Activated CD4-positive, alpha-beta T cell treated with anti-CD3 and anti-CD28 coated beads, Interleukin-2, amount 50 U/mL, for 48 hours (primary cell): ENCODE measurements at places on chromosomes 5 and 9.

GRCh38 chr5:77306531-77306930, 96.1 kb downstream of the PDE8B start:
- no peak for DNase-seq

- DNase-seq, result peak; percentile 72
These were observed 1.1 kb downstream of the KIF2A start for GRCh38 chr5:62306896-62307689.

DNA sequence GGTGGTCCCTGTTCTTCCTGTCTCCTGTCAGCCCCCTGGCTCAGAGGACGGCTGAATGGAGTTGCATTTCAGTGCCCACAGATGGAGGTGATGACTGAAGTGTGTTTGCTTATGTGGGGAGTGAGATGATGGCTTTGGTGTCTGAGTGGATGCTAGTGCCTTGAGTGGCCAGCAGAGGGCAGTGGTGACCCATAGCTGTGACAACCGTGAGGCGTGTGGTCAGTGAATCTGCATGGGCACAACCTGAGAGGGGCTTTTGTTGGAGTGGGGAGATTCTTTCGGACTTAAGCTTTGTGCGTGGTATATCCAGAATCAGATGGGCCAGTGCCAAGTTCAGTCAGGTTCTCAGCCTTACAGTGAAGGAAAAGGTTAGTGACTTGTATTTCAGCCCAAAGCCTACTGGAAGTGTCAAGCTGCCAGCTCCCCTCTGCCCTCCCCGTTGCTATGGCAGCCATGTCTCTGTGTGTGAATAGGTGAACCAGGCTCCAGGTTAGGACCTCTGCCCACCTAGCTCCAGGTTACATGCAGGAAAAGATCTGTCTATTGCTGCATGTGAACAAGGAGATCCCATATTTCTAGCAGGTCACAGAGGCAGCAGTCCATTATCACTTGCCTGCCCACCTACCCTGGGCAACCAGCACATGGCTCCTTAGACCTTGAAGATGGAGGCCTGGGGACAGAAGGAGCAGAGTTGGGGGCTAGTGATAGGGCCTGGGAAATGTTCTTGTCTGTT, 14.7 kb upstream of the CXXC5 start:
- DNase-seq, result peak; percentile 68

GRCh38 chr5:176810687-176811501, 535 bp downstream of the UNC5A start:
- DNase-seq, result no peak

DNA sequence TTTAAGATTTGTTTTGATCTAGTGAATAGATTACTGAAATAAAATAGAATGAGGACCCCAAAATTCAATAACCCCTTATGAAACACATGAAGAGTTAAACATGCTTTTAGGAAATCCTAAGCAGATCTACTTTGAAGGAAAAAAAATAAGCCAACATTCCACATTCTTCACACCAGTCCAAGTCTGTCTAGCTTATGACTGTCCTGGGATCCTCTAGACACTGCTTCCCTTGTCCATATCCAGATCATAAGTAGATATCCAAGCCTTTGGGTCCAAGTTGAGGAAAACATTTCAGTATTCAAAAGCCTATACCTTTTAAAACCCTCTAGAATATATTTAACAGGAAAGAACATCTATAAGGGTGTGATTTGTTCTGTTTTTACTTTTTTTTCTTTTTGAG, 58.8 kb upstream of the MINAR2 start:
- no peak for DNase-seq

- no peak for DNase-seq
These were observed 5.5 kb downstream of the PAX5 start for GRCh38 chr9:37028420-37029031.

DNA sequence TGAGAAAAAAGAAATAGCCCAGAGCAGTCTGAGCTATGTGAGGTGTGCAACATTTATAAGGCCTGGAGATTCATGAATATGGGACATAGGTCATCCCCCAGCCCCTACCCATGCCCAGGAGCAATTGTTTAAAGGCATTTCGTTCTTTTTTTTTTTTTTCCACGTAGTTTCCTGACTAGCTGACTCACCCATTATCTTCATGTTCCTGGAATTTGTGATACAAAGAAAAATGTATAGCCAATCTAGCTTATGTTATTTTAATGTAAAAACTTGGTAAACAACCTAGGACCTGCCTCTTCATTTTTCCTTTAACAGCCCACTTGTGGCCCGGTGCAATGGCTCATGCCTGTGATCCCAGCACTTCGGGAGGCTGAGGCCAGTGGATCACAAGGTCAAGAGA, 81.3 kb downstream of the OSTF1 start:
- no peak for DNase-seq

GRCh38 chr9:123324767-123325183, 31.2 kb upstream of the CRB2 start:
- DNase-seq, result no peak

GRCh38 chr5:124524552-124525232, 221.7 kb downstream of the ZNF608 start:
- DNase-seq, result no peak

GRCh38 chr5:111377306-111377705, 135.0 kb downstream of the STARD4 start:
- DNase-seq, result no peak

DNA sequence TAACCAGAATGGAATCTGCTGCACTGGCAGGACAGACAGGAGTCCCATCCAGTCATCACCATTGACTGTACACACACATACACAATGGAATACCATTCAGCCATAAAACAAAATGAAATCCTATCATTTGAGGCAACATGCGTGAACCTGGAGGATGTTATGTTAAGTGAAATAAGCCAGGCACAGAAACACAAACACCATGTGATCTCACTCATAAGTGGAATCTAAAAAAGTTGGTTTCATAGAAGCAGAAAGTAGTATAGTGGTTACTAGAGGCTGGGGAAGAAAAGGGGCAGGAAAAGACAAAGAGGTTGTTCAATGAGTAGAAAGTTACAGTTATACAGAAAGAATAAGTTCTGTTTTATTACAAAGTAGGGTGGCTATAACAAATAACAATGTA, 884.0 kb upstream of the ACO1 start:
- DNase-seq, result no peak

- no peak for DNase-seq
These were observed 25.9 kb upstream of the TXN start for GRCh38 chr9:110282018-110282738.

GRCh38 chr5:174736331-174736721, 11.9 kb downstream of the MSX2 start:
- DNase-seq, result no peak
